ENCODE measurements at places on chromosomes 5 and 9. TPM values are rescaled to one million over a fixed set of nuclear protein-coding genes. Genes with fewer than 3 reads are reported as not detected.

The EFNA5 gene
- total RNA-seq, result 5.7 TPM

The PCDHB9 gene
- total RNA-seq, result 3.9 TPM

DNA sequence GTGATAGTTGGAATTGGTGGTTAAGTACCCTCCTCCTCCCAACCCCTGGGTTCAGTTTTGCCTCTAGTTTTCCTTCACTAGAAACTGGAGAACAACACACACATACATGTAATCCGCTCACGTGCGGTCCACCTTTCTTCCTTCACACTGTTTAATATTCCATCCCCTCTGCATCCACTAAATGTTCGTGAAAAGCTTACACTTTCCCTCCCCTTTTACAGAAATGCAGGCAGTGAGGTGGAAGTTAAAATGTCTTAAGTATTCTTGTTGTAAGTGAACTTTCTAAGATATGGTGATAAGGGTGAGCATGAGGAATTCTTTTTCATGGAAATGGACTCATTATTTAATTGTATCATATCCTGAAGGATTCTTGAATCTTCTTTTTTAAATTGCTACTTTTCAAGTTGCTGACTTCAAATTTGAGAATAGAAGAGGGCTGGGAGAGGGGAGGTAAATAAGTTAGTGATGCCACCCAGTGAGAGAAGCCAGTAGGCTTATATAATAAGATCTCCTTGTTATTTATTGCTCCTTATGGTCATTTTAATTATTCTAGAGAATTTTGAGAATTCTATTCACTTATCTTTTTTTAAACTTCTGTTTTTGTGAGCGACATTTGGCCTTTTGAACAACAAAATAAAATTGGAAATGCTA lies 90.2 kb downstream of the TLE4 start:
- H3K4me3 ChIP-seq, result no peak overlapping the region
- H3K27ac ChIP-seq, result no peak overlapping the region
- no peaks in the 10 kb centered on the region for H3K4me1 ChIP-seq
- H3K27me3 ChIP-seq, result no peaks in the 10 kb centered on the region
- H3K36me3 ChIP-seq, result no peaks in the 10 kb centered on the region

- H3K4me3 ChIP-seq, result no peak overlapping the region
- H3K27ac ChIP-seq, result no peak overlapping the region
- H3K36me3 ChIP-seq, result no peaks in the 10 kb centered on the region
- no peaks in the 10 kb centered on the region for H3K27me3 ChIP-seq
- no peaks in the 10 kb centered on the region for H3K4me1 ChIP-seq
Observed at GRCh38 chr9:108476574-108476973, 379.2 kb downstream of the ACTL7B start.

All from thyroid gland (tissue), 4 donors.